Activated CD8-positive, alpha-beta memory T cell treated with anti-CD3 and anti-CD28 coated beads for 48 hours (primary cell): ENCODE measurements at places on chromosomes 2 and 18.

DNA sequence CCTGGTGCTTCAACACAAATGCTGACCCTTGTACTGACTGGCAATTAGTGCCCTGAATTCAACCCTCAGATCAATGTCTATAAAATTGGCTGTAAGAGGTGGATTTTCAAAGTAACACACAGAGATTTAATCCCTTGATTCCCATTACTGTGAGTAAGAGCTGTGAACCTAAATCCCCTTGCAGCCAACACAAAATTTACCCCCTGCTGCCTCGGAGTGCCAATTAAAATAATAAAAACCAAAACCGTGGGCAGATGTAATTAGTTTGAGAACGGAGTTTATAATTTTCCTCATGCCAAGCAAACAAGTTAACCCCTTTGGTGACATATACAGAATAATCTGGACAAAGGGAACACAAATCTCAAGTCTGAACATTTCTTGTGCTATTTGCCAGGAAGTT lies 55.8 kb upstream of the REV1 start:
- DNase-seq = no peak

GRCh38 chr2:158094487-158095092 lies 7.1 kb upstream of the UPP2 start:
- DNase-seq = no peak

DNA sequence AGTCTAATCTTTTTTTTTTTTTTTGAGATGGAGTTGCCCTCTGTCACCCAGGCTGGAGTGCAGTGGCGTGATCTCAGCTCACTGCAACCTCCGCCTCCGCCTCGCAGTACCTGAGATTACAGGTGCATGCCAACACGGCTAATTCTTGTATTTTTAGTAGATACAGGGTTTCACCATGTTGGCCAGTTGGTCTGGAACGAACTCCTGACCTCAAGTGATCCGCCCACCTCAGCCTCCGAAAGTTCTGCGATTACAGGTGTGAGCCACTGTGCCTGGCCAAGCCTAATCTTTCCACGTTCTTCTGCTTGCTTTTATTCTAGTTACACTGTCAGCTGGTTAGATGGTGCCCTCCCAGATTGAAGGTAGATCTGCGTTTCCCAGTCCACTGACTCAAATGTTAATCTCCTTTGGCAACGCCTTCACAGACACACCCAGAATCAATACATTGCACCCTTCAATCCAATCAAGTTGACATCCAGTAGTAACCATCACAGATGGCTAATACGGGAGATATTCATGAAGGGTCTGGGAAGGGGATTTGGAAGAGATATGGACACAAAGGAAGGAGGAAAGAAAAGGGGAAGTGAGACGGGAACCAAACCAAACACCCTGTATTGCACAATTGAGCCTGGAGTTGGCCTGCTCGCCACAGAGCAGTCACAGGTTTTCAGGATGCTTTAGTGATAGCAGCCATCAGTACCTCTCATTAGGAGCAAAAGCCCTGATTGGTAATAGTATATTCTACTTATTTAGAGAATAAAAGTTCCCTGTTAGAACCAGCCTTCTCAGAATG lies 229.8 kb downstream of the PIK3C3 start:
- no peak for DNase-seq

DNA sequence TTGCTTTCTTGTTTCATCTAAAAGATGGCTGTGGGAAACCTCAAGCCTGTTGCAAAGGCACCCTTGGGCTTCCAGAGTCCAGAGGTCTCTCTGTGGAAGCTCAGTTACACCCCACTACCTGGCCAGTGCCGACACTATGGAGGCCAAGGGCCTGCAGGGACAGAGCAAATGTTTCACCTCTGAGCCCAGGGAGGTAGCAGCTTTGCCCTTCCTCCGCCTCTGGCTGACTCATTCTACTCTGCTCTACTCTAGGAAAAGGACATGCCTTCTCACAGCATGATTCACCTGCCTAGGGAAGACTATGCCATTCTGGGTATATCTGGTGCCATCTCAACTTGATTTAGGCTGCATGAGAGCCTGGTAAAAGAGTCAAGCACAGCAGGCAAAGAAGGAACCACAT lies 12.2 kb downstream of the MYOM1 start:
- DNase-seq = no peak

- no peak for DNase-seq
Observed at GRCh38 chr2:36577884-36578283, 20.1 kb downstream of the FEZ2 start.

DNA sequence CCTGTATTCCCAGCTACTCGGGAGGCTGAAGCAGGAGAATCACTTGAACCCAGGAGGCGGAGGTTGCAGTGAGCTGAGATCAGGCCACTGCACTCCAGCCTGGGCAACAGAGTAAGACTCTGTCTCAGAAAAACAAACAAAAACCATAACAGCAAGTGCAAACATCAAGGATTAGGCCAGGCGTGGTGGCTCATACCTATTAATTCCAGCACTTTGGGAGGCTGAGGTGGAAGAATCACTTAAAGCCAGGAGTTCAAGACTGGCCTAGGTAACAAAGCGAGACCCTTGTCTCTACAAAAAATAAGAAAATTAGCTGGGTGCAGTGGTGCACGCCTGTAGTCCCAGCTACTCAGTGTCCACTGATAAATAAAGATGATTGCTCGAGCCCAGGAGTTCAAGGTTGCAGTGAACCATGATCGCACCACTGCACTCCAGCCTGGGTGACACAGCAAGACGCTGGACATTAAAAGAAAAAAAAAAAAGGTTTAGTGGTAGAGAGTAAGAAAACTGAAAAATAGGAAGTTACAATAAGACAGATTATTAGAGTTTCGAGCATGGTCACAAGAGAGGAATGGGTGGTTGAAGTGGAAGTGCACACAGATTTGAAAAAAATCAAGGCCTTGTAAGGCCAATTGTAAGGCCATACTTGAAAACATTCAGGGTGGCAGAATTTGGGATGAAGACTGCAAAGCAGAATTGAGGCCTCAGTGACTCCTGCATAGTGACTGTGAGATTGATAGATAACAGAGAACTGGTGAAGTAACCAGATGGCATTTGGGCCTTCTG lies 6.4 kb upstream of the KCMF1 start:
- DNase-seq = no peak

- no peak for DNase-seq
Observed at GRCh38 chr2:168211664-168212163, 35.7 kb downstream of the STK39 start.
